Stimulated activated CD4-positive, alpha-beta T cell treated with anti-CD3 and anti-CD28 coated beads, TNF-alpha, amount 100 ng/mL, for 1 hour (primary cell): ENCODE measurements at places on chromosomes 2 and 18.

GRCh38 chr2:71347517-71347916, 15.9 kb downstream of the ZNF638 start:
- no peak for DNase-seq

DNA sequence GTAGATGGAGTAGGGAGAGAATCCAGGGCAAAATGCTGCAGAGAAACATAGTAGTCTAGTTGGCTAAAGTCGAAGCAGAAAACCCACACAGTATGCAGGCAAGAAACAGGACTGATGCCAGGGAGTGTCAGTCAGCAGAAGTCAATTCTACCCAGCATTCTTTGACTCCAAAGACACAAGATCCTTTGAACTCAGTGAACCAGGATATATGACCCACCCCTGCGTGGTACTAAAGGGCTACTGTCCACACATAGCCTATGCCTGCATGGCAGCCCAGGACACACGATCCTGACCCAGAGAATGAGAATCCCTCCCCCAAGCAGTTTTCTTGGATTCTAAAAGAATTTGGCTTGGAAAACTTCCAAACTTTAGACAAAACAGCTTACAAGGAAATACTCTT, 42.5 kb downstream of the ALK start:
- no peak for DNase-seq

- DNase-seq: no peak
These were observed 31.4 kb downstream of the AFG3L2 start for GRCh38 chr18:12345491-12346239.

DNA sequence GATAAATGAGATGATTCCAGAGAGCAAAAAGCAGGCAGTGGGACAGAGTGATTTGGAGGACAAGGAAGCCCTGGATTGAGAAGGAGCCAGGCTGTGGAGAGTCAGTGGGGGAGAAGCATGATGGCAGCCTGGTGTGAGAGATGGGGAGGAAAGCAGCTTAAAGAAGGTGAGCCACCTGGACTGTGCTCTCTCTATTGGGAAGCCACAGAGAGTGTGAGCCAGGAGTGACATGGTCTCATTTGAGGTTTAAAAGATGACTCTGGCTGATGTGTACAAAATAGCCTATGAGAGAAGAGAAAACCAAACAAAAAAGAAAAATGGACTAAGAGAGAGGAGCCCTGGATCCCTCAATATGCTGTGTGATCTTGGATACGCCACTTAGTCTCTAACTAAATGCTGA, 12.9 kb upstream of the EPAS1 start:
- no peak for DNase-seq

GRCh38 chr2:7467782-7468447, 550.7 kb downstream of the RNF144A start:
- DNase-seq: no peak

DNA sequence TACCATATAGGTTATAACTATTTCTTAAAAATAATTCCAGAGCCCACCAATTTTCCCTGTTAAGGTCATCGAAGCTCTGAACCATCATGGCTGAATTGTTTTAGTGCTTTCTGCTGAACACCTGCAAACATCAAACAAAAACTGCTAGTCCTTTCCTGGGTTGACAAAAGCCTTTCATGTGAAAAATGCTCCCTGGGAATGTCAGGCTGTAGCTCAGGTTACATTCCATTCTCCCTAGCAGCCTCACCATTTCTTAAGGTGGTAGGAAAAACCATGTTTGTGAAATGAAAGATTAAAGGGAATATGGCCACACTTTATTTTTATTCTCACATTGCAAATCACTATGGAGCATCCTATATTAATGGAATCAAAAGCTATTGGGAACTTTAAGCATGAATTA, 5.7 kb downstream of the TCF4 start:
- DNase-seq: no peak

GRCh38 chr2:160175169-160176134, 24.6 kb downstream of the ITGB6 start:
- DNase-seq: no peak

- DNase-seq: no peak
These were observed 22.4 kb upstream of the REV1 start for GRCh38 chr2:99512181-99512591.

DNA sequence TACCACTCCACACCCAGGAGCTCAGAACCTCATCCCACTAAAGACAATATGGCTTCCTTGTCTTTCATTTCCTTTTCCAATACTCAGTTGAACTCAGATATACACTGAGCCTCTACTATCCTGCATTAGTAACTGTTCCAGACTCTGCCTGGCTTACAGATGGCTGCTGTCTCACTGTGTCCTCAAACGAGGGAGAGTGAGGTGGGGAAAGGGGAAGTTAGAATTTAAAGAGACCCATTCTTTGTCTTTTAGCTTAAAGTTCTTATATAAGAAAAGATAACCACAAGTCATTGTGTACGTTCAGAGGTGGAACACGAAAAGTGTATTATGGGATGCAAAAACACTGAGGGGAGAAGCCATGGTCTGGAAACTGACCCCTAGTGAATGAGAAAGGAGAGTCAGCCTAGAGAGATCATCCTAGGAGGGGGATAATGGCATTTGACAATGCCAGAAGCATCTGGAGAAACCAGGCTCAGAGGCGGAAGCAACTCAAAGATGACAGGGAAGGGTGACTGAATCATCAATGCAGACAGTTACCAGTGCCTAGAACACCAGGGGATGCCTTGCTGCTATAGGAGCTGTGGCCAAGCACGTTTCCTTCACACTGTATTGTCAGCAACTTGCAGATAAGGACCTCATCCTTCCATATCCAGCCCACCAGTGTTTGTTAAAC, 170.7 kb downstream of the CYRIA start:
- DNase-seq: no peak

- no peak for DNase-seq
These were observed 1316.7 kb downstream of the LRP1B start for GRCh38 chr2:140814141-140814540.

DNA sequence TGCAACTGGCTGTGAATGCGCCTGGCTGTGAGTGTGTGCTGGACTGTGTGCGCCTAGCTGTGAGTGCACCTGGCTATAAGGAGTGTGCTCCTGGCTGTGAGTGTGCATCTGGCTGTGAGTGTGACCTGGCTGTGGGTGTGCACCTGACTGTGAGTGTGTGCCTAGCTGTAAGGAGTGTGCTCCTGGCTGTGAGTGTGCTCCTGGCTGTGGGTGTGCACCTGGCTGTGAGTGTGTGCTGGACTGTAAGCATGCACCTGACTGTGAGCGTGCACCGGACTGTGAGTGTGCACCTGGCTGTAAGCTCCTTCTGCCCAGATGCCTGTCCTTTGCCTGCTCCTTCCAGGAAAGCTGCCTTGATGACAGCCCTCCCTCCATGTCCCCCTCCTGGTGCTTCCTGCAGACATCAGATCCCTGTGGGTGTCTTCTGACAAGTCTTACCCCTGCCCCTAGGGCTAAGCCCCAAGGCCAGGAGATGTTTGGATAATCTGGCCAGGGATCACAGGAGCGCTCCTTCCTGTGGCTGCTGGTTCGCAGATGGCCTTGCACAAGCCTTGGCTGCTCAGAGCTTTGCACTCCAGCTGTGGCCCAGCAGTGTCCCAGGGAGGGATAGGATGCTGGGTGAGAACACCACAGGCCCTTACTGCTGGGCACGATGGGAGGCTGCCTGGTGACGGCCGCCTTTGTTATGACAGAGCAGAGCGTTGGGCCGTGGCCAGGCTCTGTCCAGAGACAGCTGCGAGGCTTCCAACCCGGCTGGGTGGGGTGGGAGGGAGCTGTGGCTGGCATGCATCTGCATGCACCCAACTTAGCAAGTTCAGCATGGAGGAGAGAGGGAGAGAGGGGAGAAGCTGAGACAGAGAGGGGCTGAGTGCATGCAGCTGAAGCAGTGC, 89.9 kb downstream of the GLI2 start:
- DNase-seq: no peak

- no peak for DNase-seq
These were observed 143.6 kb upstream of the PXDN start for GRCh38 chr2:1887915-1888314.

DNA sequence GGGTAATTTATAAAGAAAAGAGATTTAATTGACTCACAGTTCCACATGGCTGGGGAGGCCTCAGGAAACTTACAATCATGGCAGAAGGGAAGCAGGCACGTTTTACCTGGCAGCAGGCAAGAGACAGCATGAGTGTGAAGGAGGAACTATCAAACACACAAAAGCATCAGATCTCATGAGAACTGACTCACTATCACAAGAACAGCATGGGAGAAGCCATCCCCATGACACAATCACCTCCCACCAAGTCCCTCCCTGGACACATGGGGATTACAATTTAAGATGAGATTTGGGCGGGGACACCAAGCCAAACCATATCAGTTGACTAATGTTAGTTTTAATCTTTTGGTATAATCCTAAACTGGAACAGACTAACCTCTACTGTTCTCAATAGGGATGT, 49.1 kb upstream of the CPO start:
- DNase-seq: no peak

DNA sequence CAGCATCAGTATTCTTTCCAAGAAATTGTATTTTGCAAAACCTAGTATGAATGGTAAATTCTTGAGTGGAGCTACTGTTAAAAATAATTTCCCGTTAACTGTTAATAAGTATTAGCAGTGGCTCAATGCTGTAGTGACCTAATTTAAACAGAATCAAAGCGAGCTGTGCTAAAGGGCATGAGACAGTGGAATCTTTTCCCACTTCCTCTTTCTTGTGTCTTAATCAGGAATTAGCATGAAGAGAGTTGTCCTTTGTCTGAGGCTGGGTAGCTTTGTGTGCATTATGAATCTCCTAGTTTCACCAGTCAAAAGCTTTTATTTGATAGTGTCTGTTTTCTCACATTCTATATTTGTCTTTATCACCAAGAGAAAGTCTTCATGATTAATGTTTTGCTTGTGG, 298.8 kb upstream of the GCFC2 start:
- no peak for DNase-seq

DNA sequence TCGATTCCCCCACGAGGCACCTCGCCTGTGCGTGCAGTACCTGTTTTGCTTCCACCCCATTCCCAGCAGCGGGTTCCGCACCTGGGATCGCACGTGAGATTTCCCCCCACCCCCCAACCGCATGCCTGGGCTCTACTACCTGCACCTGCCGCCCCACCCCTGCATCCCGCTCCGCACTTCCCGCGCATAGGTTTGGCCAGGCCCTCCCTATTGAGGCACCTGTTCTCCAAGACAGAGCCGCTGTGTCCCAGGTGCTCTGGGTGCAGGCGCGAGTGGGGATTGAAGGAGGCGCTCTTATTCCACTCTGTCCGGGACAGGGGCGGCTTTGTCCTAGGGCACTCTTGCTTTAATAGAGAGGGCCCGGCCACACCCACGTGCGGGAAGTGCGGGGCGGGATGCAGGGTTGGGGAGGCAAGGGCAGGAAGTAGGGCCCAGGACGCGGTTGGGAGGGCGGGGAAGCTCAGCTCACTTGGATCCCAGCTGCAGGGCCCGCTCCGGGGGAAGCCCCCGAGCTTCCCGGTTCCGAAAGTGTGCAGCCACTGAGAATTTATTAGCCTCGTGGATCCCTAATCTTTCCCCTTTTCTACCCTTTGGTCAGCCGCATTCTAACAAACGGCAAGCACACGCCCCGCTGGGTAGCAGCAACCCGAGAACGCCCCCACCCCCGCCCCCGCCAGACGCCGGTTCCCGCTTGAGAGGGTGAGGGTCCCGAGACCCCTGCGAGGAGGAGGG, 670 bp upstream of the MOCOS start:
- DNase-seq: no peak

- no peak for DNase-seq
These were observed 647.6 kb downstream of the CPS1 start for GRCh38 chr2:211203986-211204385.

- DNase-seq: no peak
These were observed 4.0 kb upstream of the RMC1 start for GRCh38 chr18:23499291-23499781.

GRCh38 chr2:145302886-145303285, 783.0 kb upstream of the ZEB2 start:
- no peak for DNase-seq

- no peak for DNase-seq
These were observed 31.1 kb upstream of the GMCL1 start for GRCh38 chr2:69798290-69798908.

DNA sequence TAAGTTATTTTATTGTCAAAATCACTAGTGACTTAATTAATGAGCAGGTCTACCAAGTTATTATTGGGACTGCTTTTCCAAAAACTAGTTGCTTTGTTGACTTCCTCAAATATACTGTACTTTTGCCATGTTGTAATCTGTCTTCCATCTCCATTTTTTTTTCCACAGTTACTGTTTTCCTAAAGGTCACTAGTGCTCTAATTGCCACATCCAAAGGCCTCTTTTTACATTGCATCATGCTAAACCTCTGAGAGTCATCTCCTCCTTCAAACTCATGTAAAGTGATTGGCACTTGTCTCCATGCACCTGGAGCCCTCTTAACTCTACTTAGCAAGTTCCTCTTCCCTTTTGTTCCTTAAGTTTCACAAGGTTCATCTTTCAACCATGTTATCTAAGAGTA, 11.8 kb downstream of the PMAIP1 start:
- DNase-seq: no peak

GRCh38 chr2:174485788-174486562, 854 bp downstream of the GPR155 start:
- DNase-seq: no peak

DNA sequence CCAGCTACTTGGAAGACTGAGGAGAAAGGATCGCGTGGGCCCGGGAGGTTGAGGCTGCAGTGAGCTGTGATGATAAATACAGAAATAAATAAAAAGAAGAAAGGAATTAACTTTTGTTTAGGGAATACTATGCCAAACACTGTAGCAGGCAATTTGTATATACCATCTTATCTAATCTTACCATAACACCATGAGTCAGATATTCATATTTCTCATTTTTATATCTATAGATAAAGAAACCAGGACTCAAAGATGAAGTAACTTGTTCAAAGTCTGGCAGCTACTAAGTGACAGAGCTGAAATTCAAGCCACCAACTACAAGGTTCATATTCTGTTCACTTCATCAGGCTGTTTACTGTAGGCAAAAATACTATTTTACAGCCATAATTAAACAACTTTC, 119.2 kb upstream of the SLC39A10 start:
- DNase-seq: no peak

- no peak for DNase-seq
These were observed 72.7 kb upstream of the GLS start for GRCh38 chr2:190807886-190808285.

- no peak for DNase-seq
These were observed 650 bp downstream of the CCBE1 start for GRCh38 chr18:59696311-59697235.

DNA sequence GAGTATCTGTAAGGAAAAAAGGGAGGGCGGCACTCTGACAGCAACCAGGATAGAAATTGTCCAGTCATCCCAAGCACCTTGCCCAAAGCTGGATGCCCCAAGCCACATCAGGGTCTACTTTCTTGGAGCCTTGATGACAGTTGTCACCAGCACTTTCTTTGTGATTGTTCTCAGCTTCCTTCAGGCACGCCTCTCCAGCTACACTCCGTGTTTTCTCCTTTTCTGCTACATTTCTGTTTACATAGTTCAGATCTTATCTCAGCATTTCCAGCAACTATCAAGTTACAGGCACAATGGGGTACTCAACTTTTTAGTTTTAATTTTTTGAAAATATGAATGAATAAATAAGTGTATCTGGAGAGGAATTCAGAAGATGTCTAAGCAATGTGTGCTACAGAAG, 115.3 kb upstream of the CELF4 start:
- no peak for DNase-seq

- DNase-seq: no peak
These were observed 637 bp upstream of the SFT2D3 start for GRCh38 chr2:127700527-127701192.
